CD4-positive, alpha-beta T cell treated with Interferon gamma for 1 hour (primary cell): ENCODE measurements at places on chromosomes 2 and 18.

GRCh38 chr2:237864444-237864931 is 5.1 kb downstream of the RAMP1 start:
- DNase-seq = no peak

GRCh38 chr18:13316063-13316462 is 97.5 kb downstream of the LDLRAD4 start:
- DNase-seq = no peak

DNA sequence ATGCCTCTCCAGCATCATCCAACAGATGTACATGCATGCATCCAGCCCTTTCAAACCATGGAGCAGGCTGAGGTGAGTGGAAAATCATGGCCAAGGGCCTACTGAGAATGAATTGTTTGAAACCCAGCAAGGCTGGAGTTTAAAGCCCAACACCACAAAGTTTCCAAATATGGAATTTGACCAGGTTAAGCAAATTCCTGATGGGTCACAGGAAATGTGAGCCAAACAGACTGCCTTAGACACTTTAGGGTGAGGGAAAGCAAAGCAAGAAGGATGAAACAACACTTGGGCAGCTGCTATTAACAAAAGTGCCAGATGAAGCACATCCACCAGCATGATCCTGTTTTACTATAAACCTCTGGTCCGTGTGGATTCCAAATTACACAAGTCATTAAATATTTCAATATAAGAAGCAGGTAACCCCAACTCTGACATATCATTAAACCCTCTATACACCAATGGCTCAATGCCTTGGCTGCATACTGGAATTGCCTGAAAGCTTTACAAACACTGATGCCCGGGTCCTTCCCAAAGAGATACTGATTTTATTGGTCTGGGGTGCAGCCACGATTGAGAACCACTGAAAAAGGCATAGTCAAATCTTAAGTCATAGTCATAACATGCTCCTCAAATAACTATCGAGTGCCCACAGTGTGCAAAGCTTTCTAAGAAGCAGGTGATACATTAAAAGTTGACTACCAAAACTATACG is 9.1 kb downstream of the KLF7 start:
- DNase-seq = no peak

GRCh38 chr2:231068525-231069222 is 12.0 kb downstream of the PSMD1 start:
- DNase-seq = no peak

GRCh38 chr2:83471655-83472054 is 987.4 kb downstream of the SUCLG1 start:
- no peak for DNase-seq

DNA sequence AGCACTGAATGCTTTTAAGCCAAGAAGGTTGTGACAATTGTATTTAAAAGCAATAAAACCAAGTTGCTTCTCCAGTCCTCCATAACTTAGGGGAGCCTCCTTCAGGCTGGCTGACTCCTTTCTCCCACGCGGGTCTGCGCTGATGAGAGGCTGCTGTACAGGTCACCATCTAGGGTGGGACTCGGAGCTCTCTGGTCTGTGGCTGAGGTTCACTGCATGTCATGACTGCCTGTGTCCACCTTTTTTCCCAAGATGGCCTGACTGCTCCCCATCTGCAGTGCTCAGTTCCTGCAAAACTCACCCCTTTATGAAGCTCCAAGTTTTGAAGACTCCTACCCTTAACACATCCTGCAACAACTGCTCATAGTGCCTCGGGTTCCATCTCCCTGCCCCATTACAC is 194.4 kb downstream of the AFF3 start:
- no peak for DNase-seq

DNA sequence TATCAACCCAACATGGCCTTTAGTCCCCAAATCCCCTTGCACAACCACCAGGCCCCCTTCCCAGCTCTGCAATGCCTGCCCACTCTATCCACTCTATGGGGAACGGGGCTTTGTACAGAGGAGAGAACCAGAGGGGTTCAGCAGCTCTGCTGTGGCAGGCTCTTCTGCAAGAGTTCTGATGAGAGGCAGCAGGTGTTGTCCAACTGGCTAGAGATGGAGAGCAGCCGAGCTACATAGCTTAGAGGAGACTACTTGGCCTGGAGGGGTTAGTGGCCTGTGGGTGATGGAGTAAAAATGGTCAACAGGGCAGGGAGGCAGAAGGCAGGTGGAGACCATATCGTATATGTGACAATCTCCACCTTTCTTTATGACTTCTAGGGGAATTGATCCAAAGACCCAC is 103.0 kb downstream of the QPCT start:
- DNase-seq = no peak

GRCh38 chr2:227222292-227222691 is 57.9 kb downstream of the COL4A3 start:
- no peak for DNase-seq

DNA sequence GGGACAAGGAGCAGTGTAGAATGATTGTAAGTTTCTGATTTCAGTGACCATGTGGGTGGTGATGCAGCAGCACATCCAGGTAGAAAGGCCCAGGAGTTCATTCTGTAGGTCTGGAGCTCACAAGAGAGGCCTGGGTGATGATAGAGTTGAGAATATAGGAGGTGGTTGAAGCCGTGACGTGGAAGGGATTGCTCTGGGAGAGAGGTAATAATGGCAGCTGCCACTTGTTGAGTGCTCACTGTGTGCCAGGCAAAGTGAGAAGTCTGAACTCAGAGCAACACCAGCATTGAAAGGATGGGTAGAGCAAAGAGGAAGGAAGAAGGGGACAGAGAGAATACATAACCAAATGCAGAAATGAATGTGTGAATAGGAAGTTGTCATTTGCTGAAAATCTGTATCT is 3.3 kb downstream of the TTLL4 start:
- no peak for DNase-seq

DNA sequence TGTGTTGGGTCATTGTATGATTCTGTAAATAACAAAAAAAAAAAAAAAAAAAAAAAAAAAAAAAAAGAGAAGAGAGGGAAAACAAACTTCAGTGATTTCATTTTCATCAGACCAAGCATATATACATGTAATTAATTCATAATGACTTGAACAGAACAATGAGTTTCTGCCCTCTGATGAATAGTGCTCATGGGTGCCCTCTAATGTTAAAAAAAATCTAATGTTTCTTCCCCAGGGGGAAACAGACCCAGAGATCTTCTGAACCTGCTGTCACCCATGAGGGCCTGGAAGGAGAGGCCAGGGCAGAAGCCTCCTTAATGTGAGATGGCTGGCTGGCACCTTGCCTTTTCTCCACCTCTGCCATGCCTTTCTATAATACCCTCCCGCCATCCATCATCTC is 289.2 kb downstream of the ZNF521 start:
- DNase-seq = no peak

GRCh38 chr2:230418341-230419016 is 2.5 kb downstream of the SP100 start:
- DNase-seq = no peak

GRCh38 chr18:28999726-29000125 is 822.8 kb upstream of the CDH2 start:
- no peak for DNase-seq

DNA sequence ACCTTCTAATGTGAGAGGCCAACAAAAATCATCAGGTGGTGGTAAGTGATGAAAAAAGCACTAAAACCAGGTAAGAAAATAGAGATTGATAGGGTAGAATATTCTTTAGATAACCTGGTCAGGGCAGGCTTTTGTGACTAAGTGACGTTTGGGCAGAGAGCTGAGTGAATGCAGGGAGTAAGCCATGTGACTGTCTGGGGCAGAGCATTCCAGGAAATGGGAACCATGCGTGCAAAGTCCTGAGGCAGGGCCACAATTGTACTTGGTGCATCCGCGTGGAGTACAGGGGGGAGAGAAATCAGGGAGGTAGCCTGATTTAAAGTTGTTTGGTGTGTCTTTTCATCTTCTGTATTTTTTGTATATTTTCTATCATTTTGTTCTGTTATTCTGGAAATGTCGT is 102.5 kb downstream of the LYPD6B start:
- no peak for DNase-seq

DNA sequence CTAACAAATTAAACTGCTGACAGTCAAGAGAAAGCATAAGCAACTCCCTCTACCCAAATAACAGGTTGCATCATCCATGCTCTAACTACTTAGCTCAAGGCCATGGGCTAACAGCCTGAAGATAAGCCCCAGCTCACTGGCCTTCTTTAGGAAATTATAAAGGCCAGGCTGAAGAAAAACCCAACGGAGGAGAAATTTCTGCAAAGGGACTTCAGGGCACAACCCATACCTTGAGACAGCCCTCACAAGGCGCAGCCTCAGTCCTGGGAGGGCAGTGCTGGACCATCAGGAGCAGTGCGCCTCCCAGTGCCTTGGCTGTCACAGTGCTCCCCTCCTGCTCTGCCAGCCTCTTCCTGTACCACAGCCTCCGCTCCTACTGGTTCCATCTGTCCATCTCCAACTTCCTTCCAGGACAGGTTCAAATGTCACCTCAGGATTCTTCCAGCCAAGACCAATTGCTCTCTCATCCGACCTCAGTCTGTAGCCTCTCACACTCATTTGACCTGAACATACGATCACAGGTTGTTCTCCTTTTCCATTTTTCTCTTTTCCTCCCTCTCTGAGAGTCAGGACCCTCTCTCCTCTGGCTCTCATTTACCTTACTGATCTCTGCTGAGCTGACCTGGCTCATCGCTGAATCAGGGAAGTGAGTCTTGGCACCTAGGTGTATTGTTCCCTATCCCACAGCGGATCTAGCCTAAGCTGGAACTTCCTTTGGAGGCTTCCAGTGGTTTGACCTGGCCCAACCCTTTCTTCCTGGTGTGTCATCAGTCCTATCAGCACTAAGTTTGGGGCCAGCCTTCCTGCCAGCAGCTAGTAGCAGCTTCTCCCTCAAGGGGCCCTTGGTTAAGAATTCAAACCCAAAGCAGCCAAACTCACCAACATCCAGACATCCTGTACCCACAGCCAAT is 1.9 kb downstream of the MCFD2 start:
- no peak for DNase-seq

DNA sequence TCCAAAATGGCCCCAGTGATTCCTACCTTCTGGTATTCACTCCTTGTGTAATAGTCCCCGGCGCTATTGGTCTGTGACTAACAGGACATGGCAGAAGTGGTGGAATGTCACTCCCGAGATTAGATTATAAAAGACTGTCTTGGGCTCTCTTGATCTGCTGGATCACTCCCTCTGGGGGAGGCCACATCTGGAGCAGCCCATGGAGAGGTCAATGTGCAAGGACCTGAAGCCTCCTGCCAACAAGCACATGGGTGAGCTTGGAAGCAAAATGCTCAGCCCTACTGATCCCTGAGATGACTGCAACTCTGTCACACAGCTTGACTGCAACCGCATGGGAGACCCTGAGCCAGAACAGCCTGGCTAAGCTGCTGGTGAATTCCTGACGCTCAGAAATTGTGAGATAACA is 94.3 kb upstream of the GLI2 start:
- no peak for DNase-seq

DNA sequence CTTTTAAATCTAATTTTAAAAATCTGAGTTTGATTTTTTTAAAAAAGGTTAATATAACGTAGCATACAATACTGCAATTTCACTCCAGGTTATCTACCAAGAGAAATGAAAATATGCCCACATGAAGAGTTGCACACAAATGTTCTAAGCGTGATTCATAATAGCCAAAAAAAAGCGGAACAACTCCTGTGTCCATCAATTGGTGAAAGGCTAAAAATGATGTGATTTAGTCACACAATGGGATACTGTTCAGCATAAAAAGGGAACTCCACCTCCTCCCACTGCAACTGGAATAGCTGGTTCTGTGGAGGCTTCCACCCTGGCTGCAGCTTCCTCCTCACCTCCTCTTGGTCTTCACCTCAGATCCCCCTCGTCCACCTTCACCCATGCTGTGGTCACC is 132.8 kb downstream of the PIK3C3 start:
- no peak for DNase-seq

GRCh38 chr2:222000326-222000725 is 298.5 kb downstream of the PAX3 start:
- no peak for DNase-seq

- no peak for DNase-seq
These were observed 104.4 kb upstream of the SALL3 start for GRCh38 chr18:78875016-78875777.

GRCh38 chr18:54020156-54020745 is 204.2 kb downstream of the MBD2 start:
- no peak for DNase-seq

GRCh38 chr2:16525265-16525887 is 140.3 kb downstream of the CYRIA start:
- no peak for DNase-seq

DNA sequence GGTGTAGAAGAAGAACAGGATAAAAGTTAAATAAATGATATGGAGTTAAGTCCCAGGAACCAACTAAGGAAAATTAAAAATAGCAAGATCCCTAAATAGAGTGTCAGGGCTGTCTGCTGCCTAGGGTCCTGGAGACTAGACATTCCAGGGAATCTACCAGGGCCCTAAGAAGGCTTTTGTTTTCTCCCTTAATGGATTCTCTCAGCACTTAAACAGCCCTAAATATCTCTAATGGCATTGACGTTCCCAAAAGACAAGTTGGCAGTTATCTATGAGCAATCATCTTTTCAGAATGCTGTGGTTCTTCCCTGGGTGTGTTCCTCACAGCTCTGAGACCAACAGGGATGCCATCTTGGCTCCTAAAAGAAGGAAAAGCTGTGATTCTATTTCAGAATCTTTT is 616.3 kb downstream of the EPHA4 start:
- no peak for DNase-seq

DNA sequence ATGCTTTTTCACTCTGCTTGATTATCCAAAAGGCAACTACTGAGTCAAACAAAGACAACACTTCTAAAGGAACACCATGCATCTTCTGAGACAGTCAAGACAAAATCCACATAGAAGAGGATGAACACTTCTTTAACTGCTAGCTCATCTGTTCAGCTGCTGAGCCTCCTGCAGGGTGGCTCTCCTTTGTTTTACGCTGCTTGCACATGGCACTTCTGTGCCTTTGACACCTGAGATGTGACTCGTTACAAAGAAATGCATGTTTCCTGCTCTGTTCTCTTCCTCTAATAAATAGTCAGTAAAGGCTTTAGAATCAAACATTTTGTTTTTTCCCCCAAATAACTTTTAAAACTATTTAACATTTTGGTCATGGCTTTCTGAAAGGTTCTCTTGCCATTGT is 1129.4 kb downstream of the TDRD15 start:
- no peak for DNase-seq
